Endothelial cell of coronary artery (primary cell): ENCODE measurements at places on chromosomes 5 and 9. TPM values are rescaled to one million over a fixed set of nuclear protein-coding genes. Genes with fewer than 3 reads are reported as not detected.

HMMR gene
- total RNA-seq = 17.3 and 36.1 TPM in 2 replicates

TMEM215 gene
- not detected in 2 replicates for total RNA-seq

PCDHGA6 gene
- total RNA-seq = 2.2 and 2.8 TPM in 2 replicates

CARTPT gene
- total RNA-seq = not detected in 2 replicates

THBS4 gene
- total RNA-seq = under 0.01 and 0.09 TPM in 2 replicates

C5orf47 gene
- total RNA-seq = not detected in 2 replicates

KCNMB1 gene
- total RNA-seq = 0.54 and 0.66 TPM in 2 replicates

MCTP1 gene
- total RNA-seq = 40.7 and 55.2 TPM in 2 replicates

HMCN2 gene
- under 0.01 and 0.28 TPM in 2 replicates for total RNA-seq

C5 gene
- total RNA-seq = 1.6 and 1.7 TPM in 2 replicates

SMC5 gene
- total RNA-seq = 20.9 and 28.1 TPM in 2 replicates

IL6ST gene
- 248 and 308 TPM in 2 replicates for total RNA-seq

ACOT12 gene
- total RNA-seq = not detected in 2 replicates

PITX1 gene
- total RNA-seq = 0.09 and 1.4 TPM in 2 replicates

APBA1 gene
- 3.7 and 4.2 TPM in 2 replicates for total RNA-seq

PRUNE2 gene
- 5.6 and 20.7 TPM in 2 replicates for total RNA-seq

GPR21 gene
- 0.90 and 1.8 TPM in 2 replicates for total RNA-seq

SEMA5A gene
- under 0.01 and 12.7 TPM in 2 replicates for total RNA-seq

MCIDAS gene
- under 0.01 TPM in 2 replicates for total RNA-seq

SPINK4 gene
- total RNA-seq = not detected in 2 replicates

CCDC183 gene
- total RNA-seq = under 0.01 and 1.1 TPM in 2 replicates

NUTM2F gene
- total RNA-seq = not detected in 2 replicates

FYB1 gene
- total RNA-seq = not detected in 2 replicates

BTNL8 gene
- total RNA-seq = not detected in 2 replicates

TXN gene
- total RNA-seq = 236 and 281 TPM in 2 replicates

SOX30 gene
- not detected in 2 replicates for total RNA-seq

IFNA2 gene
- not detected in 2 replicates for total RNA-seq

TAF11L5 gene
- total RNA-seq = not detected in 2 replicates

ANXA6 gene
- 359 and 397 TPM in 2 replicates for total RNA-seq

ROR2 gene
- total RNA-seq = not detected in 2 replicates

INSL4 gene
- not detected in 2 replicates for total RNA-seq

STK32A gene
- under 0.01 and 0.38 TPM in 2 replicates for total RNA-seq

OR1J2 gene
- total RNA-seq = not detected in 2 replicates

OR2S2 gene
- total RNA-seq = not detected in 2 replicates

GHR gene
- 0.66 and 0.99 TPM in 2 replicates for total RNA-seq

SMARCA2 gene
- total RNA-seq = 52.3 and 66.6 TPM in 2 replicates

MARCHF6 gene
- 42.6 and 86.7 TPM in 2 replicates for total RNA-seq

HTR4 gene
- 0.09 TPM in 1 of 2 replicates, not detected in the other for total RNA-seq

CA9 gene
- 0.19 TPM in 1 of 2 replicates, not detected in the other for total RNA-seq

CER1 gene
- total RNA-seq = not detected in 2 replicates

SGCD gene
- total RNA-seq = 0.28 TPM in 1 of 2 replicates, not detected in the other

SLC27A6 gene
- total RNA-seq = 0.09 TPM in 1 of 2 replicates, not detected in the other

GALT gene
- total RNA-seq = 17.2 and 30.2 TPM in 2 replicates

ROPN1L gene
- total RNA-seq = 0.28 and 0.45 TPM in 2 replicates

MED10 gene
- 10.5 and 10.7 TPM in 2 replicates for total RNA-seq

FBP2 gene
- total RNA-seq = not detected in 2 replicates

ENTREP1 gene
- total RNA-seq = 1.3 and 1.5 TPM in 2 replicates

RACK1 gene
- total RNA-seq = 6,583 and 6,933 TPM in 2 replicates

BTNL9 gene
- total RNA-seq = 0.19 and 0.27 TPM in 2 replicates

ZNF169 gene
- 3.5 and 5.5 TPM in 2 replicates for total RNA-seq

TRIM36 gene
- 0.36 and 0.66 TPM in 2 replicates for total RNA-seq

SPRY4 gene
- total RNA-seq = 9.7 and 15.0 TPM in 2 replicates
